ENCODE measurements at places on chromosomes 6 and 20.

DNA sequence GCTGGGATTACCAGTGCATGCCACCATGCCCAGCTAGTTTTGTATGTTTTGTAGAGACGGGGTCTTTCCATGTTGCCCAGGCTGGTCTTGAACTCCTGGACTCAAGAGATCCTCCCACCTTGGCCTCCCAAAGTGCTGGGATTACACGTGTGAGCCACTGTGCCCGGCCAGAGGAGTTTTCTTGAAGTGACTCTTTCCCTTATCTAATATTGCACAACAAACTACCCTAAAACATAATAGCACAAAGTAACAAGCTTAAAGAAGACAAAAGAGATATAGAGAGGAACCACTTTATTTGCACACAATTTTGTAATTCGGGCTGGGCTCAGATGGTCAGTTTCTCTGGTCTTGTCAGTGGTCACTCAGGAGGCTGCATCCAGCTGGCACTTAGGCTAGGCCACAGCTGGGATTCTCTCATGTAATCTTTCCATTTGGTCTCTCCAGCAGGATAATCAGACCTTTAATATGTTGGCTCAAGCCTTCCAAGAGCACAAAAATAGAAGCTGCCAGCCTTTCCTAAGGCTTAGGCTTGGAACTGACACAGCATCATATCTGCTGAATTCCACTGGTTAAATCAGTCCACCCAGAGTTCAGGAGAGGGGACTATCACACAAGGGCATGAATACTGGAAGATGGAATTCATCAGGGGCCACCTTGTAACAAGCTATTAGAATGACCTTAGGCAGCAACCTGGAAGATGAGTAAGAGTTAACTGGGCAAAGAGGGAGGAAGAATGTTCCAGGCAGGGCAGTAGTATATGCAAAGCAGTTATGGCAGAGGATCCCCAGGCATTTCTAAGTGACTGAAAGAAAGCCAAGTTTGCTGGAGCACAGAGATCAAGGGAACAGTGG is 56.7 kb upstream of the PNRC1 start:
- peaks cover 28% of the 10 kb centered on the region for H3K4me1 ChIP-seq
- H3K4me3 ChIP-seq = no peak overlapping the region
- DNase-seq = no peak
- no peaks in the 10 kb centered on the region for H3K27me3 ChIP-seq
- no peaks in the 10 kb centered on the region for H3K36me3 ChIP-seq

DNA sequence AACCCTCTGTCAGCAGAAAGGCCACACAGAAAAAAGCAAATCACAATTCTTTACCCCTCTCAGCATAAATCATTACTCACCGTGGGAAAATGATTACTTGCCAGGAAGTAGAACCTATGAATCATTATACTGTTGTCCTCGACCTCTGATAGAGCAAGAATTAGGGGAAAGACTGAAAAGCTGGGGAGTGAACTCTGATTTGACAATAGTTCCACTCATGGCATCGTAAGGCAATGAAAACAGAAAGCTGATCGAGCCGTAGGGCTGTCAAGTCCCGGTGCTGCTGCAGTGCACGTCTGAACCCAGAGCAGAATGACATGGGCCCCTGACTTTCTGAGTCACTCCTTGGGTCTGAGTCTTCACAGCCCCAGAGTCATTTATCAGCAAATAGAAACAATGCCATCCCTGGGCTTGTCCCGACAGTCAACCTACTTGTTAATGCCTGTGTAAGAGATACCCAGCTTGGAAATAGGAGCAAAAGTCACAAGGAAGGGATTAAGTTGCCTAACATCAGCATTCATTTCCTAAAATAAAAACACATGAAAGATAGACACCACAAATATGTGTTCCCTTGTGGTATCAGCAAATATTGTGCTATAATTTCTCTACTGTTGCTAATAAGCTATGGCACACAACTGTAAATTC is 224.8 kb upstream of the MARCKS start:
- H3K4me1 ChIP-seq = peaks cover 24% of the 10 kb centered on the region
- peak overlapping the region; percentile 58 for H3K27ac ChIP-seq
- no peaks in the 10 kb centered on the region for H3K27me3 ChIP-seq
- no peaks in the 10 kb centered on the region for H3K36me3 ChIP-seq

DNA sequence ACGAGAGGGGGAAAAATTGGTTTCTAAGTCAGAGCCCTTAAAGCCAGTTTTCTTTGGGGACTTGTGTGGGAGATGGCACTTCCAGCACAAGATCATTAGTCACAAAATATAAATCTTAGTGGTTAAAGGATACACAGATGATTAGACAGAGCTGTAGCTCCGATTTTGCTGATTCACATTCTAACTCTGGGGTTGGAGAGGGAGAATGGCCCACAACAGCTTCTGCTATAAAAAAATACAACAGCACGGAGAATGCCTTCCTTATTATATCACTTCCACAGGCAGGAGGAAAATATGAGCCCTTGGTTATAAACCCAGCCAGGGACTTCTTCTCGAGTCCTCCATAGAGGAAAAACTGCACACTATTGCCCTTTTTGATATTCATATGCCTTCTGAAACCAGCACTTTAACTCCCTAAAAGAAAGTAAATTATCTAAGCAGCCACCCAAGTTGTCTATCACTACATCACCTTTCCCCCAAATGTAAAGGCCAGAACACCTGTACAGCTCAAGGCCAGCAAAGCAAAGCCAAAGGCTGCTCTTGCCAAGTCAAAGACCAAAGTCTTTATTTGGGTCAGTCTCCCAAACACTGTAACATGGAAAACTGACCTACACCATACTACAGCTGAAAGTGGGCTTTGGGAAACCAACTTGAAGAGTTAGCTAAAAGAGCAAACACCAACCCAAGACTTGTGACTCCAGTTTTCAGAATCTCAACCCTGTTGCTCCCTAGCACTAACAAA is 10.4 kb downstream of the MRPL14 start:
- H3K36me3 ChIP-seq = peaks cover 28% of the 10 kb centered on the region

DNA sequence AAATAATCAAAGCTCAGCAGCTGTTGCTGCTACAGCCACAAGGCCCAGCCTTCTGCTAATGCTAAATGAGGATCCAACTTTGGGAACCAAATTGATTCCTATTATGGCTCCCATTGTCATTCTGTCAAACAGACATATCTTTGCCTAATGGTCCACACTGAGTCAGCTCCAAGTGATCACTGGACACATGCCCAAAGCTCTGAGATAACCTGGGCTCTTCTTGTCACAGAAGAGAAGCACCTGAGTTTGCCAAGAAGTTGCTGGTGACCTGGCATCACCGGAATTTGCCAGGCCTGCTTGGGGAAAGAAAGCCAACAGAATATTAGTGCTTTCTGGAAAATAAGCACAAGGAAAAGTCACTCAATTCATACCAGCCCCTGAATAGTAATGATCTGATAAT is 5.8 kb downstream of the TNFRSF21 start:
- no peak overlapping the region for H3K4me3 ChIP-seq
- no peak overlapping the region for H3K27ac ChIP-seq
- no peaks in the 10 kb centered on the region for H3K27me3 ChIP-seq
- DNase-seq = no peak
- peaks cover 4% of the 10 kb centered on the region for H3K4me1 ChIP-seq

GRCh38 chr6:40536442-40536841 is 50.7 kb downstream of the LRFN2 start:
- no peaks in the 10 kb centered on the region for H3K36me3 ChIP-seq
- H3K4me3 ChIP-seq = no peak overlapping the region
- no peak overlapping the region for H3K27ac ChIP-seq
- H3K4me1 ChIP-seq = no peaks in the 10 kb centered on the region

DNA sequence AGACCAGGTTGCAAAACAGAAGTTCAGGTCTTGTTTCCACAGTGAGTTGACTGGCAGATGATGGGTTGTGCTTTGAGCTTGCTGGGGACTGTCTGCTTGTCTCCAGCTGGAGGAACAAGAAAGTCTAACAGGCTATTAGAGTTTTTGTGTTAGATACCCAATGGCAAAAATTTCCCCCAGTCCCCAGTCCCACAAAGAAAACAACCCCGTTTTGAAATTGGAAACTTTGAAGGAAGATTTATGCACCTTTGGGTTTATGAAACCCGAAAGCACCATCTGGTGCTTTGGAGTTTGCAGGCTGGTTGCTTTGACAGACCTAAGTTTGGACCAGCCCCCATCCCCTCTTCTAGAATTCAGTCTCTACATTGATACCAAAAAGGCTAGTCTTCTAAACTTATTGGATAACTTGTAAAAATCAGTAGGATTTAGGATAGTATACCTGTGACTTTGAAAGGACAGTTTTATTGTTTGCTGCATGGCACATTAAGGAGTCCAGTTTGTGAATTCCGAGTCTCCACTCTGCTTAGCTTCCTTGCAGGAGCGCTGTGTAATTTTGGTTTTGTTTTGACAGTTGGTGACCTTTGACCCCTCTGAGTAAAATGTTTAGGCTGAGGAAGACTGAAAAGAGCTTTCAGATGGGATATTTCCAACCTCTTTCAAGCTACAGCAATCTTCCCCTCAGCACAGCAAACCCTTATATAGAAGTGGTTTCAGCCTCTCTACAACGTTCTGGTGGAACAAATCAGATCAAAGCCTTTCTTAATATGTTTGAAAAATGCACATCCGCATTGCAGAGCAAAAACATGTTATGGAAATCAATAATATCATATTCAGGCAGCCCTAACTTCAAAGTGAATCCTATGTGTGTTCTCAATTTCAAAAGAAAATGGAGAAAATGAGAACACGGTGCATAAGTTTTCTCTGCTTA is 25.5 kb upstream of the PRL start:
- H3K27me3 ChIP-seq = no peaks in the 10 kb centered on the region
- H3K4me1 ChIP-seq = no peaks in the 10 kb centered on the region
- H3K4me3 ChIP-seq = no peak overlapping the region
